ENCODE measurements at places on chromosomes 2 and 18.

GRCh38 chr2:120520929-120521912 is 175.3 kb downstream of the INHBB start:
- DNase-seq, result peak; percentile 66

GRCh38 chr18:69948919-69949537 is 1.4 kb upstream of the CD226 start:
- DNase-seq, result peak; percentile 5

DNA sequence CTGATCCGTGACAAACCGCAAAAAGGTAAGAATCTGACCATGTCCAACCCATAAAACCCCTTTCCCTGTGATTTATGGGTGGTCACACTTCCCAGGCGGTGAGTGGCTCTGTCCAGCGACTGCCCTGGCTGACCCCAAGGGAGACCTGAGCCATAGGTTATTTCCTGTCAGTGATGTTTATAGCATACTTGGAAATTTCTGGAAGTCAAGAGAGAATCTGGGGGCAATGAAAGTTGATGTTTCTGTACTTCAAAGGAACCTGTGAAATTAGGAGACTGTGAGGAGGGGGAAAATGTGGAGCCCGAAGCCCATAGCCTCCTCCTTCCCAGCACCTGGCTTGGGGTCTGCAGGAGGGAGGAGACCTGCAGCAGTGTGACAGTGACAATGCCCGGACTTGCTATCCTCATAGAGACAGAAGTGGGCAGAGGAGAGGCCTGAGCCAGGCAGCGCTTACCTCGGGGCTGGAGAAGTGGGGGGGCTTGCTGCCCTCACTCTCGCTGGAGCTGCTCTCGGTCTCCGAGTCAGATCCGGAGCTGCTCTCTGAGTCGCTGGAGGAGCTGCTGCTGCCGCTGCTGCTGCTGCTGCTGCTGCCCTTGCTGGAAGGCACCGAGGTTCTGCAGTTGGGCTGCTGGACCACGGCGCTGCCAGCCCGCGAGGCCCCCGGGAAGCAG is 111.3 kb upstream of the REV1 start:
- DNase-seq, result no peak

GRCh38 chr2:230896346-230897115 is 28.5 kb downstream of the GPR55 start:
- no peak for DNase-seq

GRCh38 chr2:105768961-105769452 is 24.3 kb downstream of the NCK2 start:
- no peak for DNase-seq

- DNase-seq, result peak; percentile 37
These were observed 21.7 kb downstream of the BIN1 start for GRCh38 chr2:127085317-127085681.

DNA sequence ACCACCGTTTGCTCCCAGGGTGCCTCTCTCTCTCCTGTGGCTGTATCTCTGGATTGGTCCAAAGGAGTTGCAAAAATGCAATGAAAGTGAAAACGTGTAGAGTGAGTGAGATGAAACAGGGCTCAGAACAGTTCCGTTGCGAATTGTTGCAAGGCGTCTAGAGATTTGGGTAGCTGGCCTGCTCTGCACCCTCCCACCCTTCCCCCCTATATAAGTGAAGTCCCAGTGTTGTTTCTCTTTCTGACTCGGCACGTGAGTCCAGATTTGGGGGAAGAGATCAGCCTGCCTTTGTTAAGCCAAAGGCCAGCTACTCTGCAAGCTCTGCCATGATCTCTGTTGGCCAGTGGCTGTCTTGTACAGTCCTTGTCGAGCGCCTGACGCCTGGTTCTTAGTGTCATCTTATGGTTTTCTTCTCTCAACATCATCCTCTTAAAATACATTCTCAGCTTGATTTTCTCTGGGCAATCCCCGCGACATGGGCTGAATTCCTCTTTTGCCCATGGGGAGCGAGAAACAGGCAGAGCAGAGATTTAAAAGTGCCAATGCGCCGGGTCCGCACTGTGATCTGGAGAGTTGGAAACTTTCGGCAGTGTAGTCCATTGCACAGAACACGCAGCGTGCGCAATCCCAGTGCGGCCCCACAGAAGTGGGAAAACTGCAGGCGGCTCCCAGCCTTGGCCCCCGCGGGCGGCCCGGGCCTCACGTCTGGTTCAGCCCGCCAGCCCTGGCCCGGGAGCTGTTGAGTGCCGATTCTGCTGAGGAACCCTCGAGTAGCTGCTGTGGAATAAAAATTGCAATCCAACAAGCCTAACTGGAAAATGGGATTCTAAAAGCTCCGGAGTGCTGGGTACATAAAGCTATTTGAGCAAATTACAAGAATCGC is 9.3 kb downstream of the MEIS1 start:
- DNase-seq, result peak; percentile 41

- DNase-seq, result no peak
These were observed 184.2 kb upstream of the NXPH2 start for GRCh38 chr2:138964418-138964817.

DNA sequence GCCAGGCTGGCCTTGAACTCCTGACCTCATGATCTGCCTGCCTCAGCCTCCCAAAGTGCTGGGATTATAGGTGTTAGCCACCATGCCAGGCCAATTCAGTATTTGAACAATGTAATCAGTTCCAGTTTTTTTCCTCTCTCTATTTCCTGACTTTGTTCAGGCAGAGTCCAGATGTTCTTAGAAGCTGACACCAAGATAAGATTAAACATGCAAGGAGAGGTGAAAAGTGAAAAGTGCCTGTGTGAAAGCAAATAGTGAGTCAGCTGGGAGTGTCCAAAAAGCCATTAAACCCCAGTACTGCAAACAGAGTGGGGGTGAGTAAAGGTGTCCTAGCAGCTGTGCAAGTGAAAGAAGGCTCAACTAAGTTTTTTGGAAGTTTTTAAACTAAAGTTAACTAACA is 231.5 kb downstream of the PTH2R start:
- DNase-seq, result peak; percentile 67

GRCh38 chr2:24046930-24047702 is at the start of gene WDCP:
Gene WDCP (minus strand): TSS chr2:24047391. CDS start chr2:24039494, 7,897 bp downstream.
- DNase-seq, result peak; percentile 100

- DNase-seq, result no peak
These were observed 20.8 kb upstream of the GCG start for GRCh38 chr2:162172802-162173370.

DNA sequence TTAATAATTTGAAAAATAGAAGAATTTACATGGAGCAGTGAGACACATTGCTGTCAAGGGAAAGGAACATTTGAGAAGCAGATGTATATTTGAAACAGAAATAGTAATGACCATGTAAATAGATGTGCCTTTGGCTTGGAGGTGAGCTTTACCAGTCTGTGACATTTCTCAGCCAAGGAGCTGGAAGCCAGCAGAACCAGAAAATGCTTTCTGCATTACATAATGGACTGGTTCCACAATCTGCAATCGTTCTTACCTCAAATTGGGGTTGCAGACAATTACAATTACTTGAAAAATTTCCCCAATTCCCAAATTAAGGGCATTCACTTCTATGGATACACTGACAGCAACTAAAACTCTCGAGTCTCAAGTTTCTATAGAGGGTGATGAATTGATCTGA is 59.7 kb downstream of the HNMT start:
- DNase-seq, result no peak

Data from hematopoietic multipotent progenitor cell treated with erythropoietin and hydrocortisone succinate and interleukin-3 and kit ligand, for 6 days (in vitro differentiated cells).